ENCODE measurements at places on chromosomes 7 and 10.
A peak's percentile ranks its signal among the peaks of the same experiment; 100 is the strongest.

- no peak for DNase-seq
Observed at GRCh38 chr7:158049271-158049670, 538.4 kb downstream of the PTPRN2 start.

GRCh38 chr10:69348816-69349541 lies 67.7 kb downstream of the TACR2 start:
- peak; percentile 31 for DNase-seq

DNA sequence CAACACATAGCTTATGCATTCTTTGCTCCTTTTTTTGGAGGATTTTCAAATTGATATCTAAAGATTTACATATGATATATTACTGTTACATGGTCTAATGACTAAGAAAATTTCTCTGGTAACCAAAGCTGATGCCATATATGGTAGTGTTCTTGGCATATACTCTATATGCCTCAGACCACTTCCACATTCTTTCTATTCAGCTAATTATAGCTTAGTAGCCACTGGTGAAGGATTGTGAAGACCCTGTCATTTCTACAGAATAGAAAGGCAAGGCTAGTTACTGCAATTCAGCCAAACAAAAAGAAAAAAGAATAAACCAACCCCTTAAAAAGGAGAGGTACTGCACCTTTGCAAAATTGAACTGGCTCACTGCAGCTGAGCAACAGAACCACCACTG lies 3.7 kb downstream of the PURB start:
- no peak for DNase-seq

DNA sequence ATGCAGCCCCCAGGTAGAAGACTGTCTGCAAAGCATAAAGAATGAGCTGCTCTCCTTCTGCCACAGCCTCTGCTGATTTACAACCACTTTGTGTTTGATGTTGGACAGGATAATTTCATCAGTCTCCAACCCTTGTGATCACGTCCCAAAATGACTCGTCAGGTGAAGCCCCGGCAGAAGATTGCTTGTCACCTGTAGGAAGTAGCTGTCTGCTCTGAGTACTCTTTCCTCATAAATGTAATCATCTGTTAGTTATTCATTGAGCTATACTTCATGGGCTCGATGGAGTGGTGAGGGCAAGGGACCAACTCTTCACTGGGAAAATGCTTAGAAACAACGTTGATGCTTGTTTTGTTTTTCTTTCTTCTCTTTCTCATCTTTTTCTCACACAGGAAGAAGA lies 290.9 kb upstream of the SP8 start:
- DNase-seq = no peak

- no peak for DNase-seq
Observed at GRCh38 chr10:10872764-10873163, 144.9 kb upstream of the CELF2 start.

DNA sequence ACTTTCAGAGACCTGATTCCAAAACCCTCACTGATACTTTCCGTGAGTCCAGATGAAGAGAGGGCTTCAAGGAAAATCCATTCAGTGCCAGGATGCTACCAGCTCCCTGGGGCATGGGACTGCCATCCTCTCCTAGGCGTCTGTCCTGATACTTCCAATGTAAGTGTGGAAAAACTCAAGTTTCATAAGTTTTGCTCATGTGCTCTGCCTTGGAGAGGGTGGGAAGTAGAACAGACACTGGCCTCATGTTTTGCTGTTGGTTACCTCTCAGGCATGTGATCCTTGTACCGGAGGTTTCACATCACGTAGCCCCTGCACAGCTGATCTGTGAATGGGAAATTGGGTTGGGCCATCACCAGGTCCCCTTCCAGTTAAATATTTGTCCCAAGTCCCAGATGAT lies 517.1 kb downstream of the RPS24 start:
- DNase-seq = no peak

- no peak for DNase-seq
Observed at GRCh38 chr7:148584154-148584827, 6.3 kb upstream of the C7orf33 start.

DNA sequence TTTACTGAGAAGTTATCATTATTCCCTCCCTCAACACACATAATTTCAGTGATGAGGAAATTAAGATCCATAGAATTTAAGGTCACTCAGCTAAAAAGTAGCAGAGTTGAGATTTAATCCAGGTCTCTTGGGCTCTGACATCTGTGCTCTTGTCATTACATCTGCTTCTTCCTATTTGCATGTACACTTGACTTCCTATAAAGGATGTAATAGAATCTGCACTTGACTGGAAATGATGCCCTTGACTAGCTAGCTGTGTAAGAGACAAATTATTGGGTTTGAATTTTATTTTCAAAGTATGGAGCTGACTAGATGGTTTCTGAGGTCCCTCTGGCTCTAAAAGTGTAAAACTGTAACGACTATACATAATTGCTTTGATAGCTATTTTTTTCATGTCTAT lies 59.5 kb downstream of the AGK start:
- no peak for DNase-seq

GRCh38 chr7:110179037-110179436 lies 911.9 kb upstream of the LRRN3 start:
- DNase-seq = no peak

DNA sequence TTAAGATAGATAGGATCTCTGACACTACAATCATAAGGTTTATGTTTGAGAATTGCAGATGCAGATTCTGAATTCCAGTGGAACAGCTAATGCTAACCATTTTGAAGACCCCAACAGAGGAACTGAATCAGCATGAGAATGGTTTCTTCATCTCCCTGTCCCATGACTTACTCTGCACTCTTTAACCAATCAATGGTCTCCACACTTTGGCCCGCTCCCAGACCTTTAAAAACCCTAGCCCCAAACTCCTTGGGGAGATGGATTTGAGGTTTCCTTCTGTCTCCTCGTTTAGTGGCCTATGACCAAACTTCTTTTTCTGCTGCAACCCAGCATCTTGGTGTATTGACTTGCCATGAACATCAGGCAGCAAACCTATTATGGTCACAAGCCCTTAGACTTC lies 804.9 kb downstream of the LRMDA start:
- no peak for DNase-seq

DNA sequence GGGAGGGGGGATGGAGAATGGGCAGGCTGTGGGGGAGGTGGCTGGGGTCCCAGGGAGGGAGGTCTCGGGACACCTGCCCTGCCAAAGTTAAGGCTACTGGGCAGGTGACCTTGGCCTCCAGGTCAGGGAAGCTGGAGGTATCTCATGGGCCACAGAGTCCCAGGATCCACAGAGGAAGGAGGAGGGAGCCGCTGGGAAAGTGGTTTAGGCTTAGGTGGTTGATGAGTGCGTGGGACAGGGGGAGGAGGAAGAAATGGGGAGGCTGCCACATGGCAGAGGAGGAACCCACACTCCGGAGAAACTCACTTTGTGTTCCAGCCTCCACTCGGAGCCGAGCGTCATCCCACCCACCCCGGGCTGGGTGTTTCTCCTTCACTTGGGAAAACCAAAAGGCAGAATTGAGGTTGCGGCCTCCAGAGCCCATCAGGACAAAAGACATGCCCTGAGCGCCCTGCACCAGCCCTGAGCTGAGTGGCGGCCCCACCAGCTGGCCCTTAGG lies 46.1 kb downstream of the ASB13 start:
- no peak for DNase-seq

DNA sequence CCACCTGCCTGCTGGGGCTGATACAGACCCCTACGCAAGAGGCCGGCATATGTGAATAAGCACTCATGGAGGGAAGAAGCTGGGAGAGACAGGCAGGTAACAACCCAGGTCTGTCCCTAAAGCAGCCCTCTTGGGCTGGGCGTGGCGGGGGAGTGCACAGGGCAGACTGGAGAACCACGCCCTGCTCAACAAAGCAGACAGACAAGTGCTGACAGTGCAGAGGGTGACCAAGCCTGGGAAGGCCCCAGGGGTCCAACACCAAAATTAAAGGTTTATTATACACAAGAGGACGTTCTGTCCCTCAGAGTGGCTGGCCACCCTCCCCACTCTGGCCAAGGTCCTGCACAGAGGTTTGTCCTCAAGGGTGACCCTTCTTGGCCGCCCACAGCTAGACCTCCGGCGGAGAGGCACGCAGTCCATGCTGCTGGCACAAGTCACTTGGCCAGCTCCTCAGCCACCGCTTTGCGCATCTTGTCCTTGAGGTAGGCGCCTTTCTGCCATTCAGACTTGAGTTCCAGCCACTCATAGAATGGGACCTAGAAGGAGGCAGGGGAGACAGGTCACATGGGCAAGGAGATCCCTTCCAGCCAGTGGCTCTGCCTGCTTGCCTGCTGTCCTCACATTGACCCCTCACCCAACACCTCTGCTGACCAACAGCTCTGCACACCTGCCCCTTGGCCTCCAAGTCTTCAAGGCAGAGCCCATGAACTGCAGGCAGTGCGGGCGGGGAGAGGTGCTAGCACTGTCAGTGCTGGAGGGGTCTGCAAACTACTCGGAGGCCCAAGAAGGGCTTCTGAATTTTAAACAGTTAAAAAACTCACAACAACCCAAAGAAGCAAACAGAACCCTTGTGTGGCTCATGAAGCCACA lies 11.4 kb upstream of the NACAD start:
- DNase-seq = no peak

DNA sequence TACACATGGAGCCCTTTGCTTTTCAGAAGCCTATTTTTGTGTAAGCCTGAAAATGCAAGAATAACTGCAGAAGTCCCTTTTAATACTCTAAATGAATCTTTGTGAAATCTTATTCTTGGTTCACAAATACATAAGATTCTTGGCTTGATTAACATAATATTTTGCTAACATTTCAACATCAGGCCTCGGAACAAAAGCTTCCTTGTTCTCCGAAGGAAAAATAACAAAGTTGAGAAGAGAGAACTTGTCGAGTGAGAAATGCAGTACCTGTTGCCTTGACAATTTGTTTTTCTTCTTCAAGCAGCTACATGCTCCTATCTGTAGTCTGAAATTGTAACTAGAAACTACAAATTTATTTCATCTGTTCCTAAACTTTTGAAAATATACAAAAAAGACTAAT lies 8.5 kb downstream of the NT5C2 start:
- no peak for DNase-seq

- DNase-seq = no peak
Observed at GRCh38 chr10:55214608-55215007, 413.6 kb upstream of the PCDH15 start.

- no peak for DNase-seq
Observed at GRCh38 chr7:112550468-112551060, 69.8 kb downstream of the LSMEM1 start.

DNA sequence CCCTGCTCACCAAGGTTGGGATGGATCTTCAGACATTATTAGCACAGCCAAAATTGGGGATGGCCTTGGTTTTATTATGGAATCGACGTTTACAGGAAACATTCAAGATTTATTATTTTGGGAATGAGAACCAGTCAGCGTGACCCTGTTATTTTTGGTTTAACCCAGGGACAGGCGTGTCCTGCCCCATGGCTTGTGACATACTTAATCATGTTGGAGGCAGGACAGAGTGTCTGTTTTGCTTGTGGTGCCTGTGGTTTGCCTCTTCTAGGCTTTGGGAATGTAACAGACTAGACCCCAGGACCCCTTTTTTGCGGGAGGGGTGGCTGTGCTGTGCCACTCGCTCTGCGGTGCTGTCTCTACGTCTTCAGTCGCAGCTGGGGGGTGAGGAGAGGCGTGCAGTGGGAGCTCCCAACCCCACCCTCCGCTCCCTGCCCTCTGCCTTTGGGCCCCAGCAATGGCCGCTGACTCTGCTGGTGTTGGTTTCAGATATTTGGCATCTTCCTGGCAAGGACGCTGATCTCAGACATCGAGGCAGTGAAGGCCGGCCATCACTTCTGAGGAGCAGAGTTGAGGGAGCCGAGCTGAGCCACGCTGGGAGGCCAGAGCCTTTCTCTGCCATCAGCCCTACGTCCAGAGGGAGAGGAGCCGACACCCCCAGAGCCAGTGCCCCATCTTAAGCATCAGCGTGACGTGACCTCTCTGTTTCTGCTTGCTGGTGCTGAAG lies 20.1 kb upstream of the SH2D4B start:
- DNase-seq = no peak

DNA sequence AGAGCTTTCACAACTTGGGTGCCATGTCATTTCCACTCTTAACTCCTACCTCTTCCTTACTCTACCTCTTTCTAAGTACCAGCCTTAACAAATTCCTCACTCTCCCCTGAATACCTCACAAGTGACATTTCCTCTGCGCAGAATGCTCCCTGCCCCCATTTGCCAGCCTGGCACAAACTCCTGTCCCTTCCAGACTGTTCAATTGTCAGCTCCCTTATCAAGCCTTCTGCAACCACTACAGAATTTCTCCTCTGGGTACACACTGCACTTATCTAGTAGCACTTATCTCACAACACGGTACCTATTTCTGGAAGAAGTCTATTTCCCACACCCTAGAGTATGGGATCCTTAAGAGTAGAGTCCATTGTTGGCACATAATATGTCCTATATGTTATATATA lies 39.1 kb upstream of the ANAPC16 start:
- no peak for DNase-seq

DNA sequence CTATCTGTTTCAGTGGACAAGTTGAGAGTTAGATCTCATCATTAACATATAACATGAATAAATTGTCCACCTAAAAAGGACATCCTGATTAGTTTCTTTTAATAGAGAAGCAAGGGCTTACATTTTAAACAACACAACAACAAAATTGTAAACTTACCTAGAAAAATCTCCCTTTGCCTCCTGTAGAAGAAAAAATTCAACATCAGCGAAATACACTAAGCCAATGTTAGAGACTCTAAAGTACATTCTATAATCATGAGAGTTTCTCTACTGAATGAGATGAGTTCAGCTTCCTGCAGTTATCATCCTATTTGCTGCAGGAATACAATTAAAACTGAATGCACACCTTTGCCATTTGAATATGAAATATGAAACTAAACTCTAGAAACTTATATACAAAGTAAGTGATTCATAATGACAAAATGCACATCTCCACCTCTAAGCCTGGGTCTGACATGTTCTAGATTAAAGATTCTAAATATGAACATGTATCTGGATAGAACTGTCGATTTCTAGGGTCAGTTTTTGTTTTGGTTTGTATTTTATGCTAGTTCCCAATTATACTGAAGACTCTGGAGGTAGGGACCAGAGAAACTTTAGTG lies 174.8 kb downstream of the PRPF18 start:
- no peak for DNase-seq

- no peak for DNase-seq
Observed at GRCh38 chr10:12993595-12993994, 7.9 kb downstream of the CCDC3 start.

DNA sequence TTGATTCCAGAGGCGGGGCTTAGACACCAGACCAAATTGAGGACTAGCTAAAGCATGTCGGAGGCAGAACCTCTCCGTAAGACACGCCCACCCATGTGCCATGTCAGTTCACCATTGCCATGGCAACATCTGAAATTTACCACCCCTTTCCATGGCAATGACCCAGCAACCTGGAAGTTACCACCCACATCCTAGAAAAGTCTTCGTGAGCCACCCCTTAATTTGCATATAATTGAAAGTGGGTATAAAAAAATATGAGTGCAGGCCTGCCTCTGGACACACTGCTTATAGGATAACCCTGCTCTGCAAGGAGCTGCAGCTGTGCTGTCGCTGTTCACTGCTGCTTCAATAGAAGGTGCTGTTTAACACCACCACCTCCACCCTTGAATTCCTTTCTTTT lies 28.0 kb downstream of the TMEM270 start:
- no peak for DNase-seq

DNA sequence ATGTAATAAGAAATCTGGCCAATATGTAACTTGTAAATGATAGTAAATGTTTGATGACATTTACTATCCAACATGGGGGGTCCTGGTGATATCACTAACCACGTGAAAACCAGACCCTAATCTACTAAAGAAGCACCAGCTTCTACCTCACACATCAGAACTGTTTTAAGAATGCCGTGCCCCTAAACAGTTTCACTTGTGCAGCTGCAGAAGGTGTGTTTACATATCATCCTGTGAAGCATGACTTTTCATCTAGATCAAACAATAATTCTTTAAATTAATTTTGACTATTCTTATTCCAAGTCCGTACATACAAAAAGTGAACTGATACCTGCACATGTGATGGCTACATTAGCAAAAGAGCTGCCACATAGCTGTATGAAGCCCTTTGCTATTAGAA lies 61.0 kb downstream of the STEAP1B start:
- no peak for DNase-seq

Measured in CD4-positive, alpha-beta T cell (primary cell).